ENCODE measurements at places on chromosomes 5 and 9.

DNA sequence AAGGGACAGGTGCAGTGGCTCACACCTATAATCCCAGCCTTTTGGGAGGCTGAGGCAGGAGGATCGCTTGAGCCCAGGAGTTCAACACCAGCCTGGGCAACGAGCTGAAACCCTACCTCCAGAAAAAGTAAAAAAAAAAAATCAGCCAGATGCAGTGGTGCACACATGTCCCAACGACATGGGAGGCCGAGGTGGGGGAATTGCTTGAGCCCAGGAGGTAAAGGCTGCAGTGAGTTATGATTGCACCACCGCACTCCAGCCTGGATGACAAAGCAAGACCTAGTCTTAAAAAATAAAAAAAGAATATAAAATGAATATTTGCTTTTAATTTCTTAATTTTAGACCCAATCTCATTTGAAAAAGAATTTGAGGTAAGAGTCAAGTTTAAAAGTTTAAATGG is 143.5 kb downstream of the LPAR1 start:
- DNase-seq, result no peak

GRCh38 chr5:137221943-137222342 is 277.2 kb downstream of the SPOCK1 start:
- no peak for DNase-seq

- no peak for DNase-seq
Observed at GRCh38 chr9:123044586-123044985, 11.1 kb downstream of the GPR21 start.

DNA sequence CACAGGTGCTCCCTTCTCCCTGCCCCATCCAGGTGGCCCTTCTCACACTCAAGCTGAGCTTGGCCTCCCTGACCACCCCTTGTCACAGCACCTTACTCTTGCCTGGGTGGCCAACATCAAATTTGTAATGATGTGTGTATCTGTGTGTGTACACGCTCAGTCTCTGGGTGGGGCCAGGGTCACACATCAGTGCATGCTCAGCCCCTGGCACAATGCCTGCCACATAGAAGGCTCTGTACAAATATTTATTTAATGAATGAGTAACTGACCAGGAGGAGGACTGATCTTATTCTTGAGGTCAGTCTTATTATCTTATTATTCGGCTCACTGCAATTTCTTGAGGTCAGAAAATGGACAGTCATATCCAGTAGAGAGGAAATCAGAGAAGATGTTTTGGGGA is 41.3 kb upstream of the HAND1 start:
- no peak for DNase-seq

GRCh38 chr5:40033411-40033810 is 608.6 kb upstream of the DAB2 start:
- peak; percentile 51 for DNase-seq

DNA sequence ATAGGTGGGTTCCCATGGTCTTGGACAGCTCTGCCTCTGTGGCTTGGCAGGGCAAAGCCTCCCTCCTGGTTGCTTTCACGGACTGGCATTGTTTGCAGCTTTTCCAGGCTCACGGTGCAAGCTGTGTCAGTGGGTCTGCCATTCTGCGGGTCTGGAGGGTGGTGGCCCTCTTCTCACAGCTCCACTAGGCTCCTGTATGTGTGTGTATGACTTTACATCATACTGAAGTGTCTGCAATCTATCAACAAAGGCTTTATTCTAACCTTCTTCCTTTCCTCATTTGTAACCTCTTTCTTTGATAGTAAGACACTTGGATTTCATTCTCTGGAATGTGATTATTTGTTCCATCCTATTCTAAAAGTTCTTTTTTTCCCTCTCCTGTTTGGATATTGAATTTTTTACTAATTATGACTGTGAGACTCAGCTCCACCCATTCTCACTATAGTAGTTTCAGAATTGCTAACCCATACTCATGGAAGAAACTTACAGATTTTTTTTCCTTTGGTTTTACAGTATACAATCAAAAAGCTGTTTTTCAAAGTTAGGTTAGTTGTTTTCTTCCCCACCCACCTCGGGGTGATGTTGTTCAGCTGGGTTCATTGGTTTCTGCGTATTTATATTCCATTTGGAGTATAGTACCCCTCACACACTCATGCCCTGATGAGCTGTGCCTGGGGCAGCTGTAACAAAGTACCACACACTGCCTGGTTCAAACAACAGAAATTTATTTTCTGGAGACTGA is 144.6 kb upstream of the OTULINL start:
- DNase-seq, result no peak

DNA sequence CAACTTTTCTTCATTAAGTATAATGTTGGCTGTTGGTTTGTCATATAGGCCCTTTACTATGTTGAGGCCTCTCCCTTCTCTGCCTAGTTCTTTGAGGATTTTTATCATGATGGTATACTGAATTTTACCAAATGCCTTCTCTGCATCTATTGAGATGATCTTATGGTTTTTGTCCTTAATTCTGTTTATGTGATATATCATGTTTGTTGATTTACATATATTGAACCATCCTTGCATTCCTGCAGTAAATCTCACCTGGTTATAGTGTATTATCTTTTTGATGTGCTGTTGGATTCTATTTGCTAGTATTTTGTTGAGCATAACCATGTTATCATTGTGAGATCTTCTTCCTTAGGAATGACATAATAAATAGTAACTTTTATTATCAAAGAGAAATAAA is 362.9 kb downstream of the CCDC171 start:
- no peak for DNase-seq

DNA sequence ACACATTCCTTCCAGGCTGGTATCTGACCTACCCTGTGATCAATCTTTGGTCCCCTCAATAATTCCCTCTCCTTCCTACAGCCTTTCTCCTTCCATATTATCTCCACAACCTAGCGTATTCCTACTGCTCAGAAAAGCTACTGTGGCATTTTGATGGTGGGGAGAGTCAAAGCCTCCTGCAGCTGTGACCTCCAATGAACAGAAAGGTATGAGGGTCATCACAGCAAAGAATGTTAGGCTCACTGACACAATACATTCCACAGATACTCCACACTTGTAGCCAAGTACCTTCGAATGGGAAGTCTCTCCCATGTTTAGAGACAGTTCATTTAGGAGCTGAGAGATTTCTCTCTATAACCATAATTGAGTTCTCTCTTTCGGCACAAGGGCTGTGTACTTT is 5.9 kb downstream of the FBN2 start:
- DNase-seq, result no peak

DNA sequence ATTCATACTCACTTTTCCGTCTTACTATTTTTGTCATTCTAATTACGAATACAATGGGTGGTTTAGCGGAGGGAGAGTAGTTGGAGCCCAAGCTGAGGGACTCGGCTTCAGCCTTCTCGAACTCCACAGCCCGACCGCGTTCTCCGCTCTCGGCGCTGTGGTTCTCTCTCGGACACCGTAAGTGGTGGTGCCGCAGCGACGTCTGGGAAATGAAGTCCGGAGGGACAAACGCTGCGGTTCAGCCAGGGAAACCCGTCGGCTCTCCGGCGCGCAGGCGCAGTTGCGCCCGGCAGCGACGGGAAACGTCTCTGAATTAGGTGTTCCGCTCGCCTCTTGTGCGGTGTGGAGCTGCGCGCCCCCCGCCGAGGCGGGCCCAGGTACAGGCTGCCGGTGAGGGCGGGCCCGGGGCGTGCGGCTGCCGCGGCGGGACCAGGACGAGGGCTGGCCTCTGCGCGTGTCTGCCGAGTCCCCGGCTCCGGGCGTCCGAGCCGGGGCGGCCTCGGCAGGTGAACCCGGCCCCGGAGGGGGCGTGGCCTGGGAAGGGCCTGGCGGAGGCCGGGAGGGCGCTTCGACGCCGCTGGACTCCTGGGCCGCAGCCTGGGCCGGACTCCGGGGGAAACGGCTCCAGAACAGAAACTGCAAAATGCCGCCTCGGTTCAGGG is at the start of gene ZNF879:
Gene ZNF879 (plus strand): TSS at position 277 of the 662 bp plus-strand sequence. CDS start 1,201 bp downstream, outside the sequence.
- DNase-seq, result peak; percentile 98

- DNase-seq, result no peak
Observed at GRCh38 chr9:87519461-87519860, 21.8 kb downstream of the DAPK1 start.

- peak; percentile 93 for DNase-seq
Observed at GRCh38 chr9:105007143-105007542, 79.2 kb upstream of the ABCA1 start.

All from common myeloid progenitor, CD34-positive (primary cell).